Muscle of leg (tissue), 16 donors: ENCODE measurements at places on chromosomes 6 and 20. TPM values are rescaled to one million over a fixed set of nuclear protein-coding genes. Genes with fewer than 3 reads are reported as not detected.

Gene CD83
- 15.4 TPM for total RNA-seq

DNA sequence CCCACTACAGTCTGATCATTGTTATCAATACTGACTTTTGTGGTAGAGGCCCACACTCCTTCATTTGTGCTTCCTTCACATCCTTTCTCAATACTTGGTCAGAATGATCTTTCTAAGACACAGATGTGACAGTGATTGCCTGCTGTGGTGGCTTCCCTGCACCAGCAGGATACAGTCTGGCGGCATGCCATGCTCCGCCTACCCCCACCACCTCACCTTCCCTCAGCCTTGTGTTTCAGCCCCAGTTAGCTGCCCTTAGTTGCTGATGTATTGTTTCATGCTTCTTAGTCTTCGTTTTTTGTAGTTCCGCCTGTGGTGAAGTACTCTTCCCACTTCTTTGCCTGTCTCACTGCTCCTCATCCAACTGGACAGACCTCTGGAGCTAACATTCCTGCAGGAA, 10.9 kb downstream of the LRRC1 start:
- no peaks in the 10 kb centered on the region for H3K36me3 ChIP-seq
- H3K27me3 ChIP-seq: no peaks in the 10 kb centered on the region
- DNase-seq: no peak
- H3K4me3 ChIP-seq: no peak overlapping the region
- H3K4me1 ChIP-seq: no peaks in the 10 kb centered on the region
- no peak overlapping the region for H3K27ac ChIP-seq

Gene ZNF831
- total RNA-seq: 0.18 TPM

Gene CRISP2
- not detected for total RNA-seq
